Vagina (tissue), 2 donors: ENCODE measurements at places on chromosomes 5 and 9. TPM values are rescaled to one million over a fixed set of nuclear protein-coding genes. Genes with fewer than 3 reads are reported as not detected.
A peak's percentile ranks its signal among the peaks of the same experiment; 100 is the strongest.

GRCh38 chr9:131747352-131747751, 7.5 kb upstream of the RAPGEF1 start:
- no peak for DNase-seq
- no peaks in the 10 kb centered on the region for H3K36me3 ChIP-seq
- no peaks in the 10 kb centered on the region for H3K27me3 ChIP-seq
- H3K4me1 ChIP-seq, result no peaks in the 10 kb centered on the region

DNA sequence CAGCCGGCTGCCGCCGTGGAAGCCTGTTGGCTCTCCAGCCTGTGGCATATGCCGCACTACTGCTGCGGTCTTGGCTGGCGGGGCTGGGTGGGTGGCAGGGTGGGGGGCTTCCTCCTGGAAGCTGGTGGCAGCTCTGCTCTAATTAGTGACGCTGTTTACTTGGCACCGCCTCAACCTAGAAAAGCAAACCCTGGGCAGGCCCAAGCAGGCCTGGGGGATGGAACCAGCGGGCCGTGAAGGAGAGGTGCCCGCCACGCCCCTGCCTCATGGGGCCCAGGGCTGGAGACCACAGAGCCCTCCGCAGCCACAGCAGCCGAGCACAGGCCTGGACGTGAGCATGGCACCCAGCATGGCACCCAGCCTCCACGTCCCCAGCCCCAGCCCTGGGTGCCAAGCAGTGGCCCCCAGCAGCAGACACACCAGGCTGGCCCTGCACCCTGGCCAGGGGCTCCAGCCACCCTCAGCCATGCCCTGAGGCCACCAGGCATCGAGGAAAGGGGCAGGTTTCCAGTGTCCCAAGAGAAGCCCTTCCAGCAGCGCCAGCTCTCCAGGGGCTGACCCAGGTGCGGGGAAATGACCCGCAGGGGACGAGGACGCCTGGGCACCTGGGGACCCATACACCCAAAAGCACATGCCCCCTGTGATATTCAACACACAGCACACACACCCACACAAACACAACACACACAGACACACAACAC, 5.4 kb upstream of the CCDC187 start:
- no peaks in the 10 kb centered on the region for H3K36me3 ChIP-seq
- no peaks in the 10 kb centered on the region for H3K4me1 ChIP-seq
- no peak for DNase-seq
- no peak overlapping the region for H3K27ac ChIP-seq

The C9 gene
- total RNA-seq, result not detected

DNA sequence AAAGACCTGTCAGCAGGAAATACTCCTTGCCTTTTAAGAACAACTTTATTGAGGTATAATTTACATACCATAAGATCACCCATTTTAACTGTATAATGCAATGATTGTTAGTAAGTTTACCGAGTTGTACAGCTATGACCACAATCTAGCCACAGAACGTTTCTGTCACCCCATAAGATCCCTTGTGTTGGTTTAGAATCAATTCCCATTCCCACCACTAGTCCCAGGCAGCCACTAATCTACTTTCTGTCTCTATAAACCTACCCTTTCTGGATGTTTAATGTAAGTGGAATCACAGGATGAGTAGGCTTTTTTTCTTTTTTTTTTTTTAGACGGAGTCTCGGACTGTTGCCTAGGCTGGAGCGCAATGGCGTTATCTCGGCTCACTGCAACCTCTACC, 4.4 kb downstream of the GPR107 start:
- no peak overlapping the region for H3K27ac ChIP-seq
- H3K27me3 ChIP-seq, result no peaks in the 10 kb centered on the region
- no peak overlapping the region for H3K4me3 ChIP-seq

The PCDHB3 gene
- 2.0 TPM for total RNA-seq

The SLC28A3 gene
- total RNA-seq, result 10.3 TPM

The TICAM2 gene
- total RNA-seq, result 0.98 TPM

The SLC34A3 gene
- not detected for total RNA-seq

DNA sequence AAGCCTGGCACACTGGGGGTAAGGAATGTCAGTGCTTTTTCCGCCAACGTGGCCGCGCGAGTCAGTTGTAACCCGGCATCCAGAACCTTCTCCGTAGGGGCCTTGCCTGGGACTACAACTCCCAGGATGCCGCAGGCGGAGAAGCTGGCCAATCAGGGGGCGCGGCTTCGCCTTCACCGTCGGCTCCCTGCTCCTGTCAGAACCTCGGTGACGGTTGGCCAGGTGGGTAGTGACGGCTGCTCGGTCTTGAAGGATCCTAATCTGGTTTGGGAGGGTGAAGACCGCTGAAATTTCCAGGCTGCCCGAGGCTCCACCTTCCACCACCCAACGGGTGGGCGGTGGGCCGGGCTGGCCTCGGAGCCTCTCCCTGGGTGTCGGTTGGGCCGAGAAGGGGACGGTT, at the start of gene C5orf58:
TSS of gene C5orf58 (plus strand) at position 200 of the 400 bp plus-strand sequence. CDS start 1,992 bp downstream, outside the sequence.
- no peaks in the 10 kb centered on the region for H3K27me3 ChIP-seq
- H3K27ac ChIP-seq, result no peak within 1 kb of the TSS
- no peaks in the 10 kb centered on the region for H3K36me3 ChIP-seq
- H3K4me3 ChIP-seq, result no peak within 1 kb of the TSS

- no peak for DNase-seq
- H3K36me3 ChIP-seq, result no peaks in the 10 kb centered on the region
- H3K4me1 ChIP-seq, result no peaks in the 10 kb centered on the region
- no peaks in the 10 kb centered on the region for H3K27me3 ChIP-seq
Observed at GRCh38 chr5:42828671-42829070, 17.0 kb upstream of the SELENOP start.

DNA sequence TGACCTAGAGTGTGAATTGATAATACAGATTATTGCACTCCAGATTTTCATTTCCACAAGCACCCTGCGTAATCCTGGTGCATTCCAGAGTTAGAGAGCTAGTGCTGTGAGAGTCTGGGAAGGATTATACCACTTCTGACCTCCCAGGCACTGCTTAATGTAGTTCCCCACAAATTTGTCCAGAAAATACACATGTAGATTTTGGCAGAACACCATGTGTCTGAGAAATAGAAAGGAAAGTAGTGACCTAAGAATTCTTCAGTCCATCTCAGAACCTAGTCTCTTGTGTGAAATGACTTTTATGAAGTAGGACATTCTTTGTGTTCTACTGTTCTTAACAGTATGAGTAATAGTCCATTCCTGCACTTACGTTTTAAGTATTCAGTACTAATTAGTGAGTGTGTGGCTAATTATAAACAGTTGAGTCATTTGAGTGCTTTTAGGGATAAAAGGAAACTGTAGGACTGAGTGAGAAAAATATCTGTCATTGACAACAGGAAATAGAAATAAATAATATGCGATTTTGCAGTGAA, 27.8 kb upstream of the PTPDC1 start:
- peaks cover 9% of the 10 kb centered on the region for H3K4me1 ChIP-seq
- no peaks in the 10 kb centered on the region for H3K36me3 ChIP-seq
- H3K27ac ChIP-seq, result no peak overlapping the region
- DNase-seq, result no peak
- H3K4me3 ChIP-seq, result no peak overlapping the region
- no peaks in the 10 kb centered on the region for H3K27me3 ChIP-seq

The BTNL8 gene
- not detected for total RNA-seq

DNA sequence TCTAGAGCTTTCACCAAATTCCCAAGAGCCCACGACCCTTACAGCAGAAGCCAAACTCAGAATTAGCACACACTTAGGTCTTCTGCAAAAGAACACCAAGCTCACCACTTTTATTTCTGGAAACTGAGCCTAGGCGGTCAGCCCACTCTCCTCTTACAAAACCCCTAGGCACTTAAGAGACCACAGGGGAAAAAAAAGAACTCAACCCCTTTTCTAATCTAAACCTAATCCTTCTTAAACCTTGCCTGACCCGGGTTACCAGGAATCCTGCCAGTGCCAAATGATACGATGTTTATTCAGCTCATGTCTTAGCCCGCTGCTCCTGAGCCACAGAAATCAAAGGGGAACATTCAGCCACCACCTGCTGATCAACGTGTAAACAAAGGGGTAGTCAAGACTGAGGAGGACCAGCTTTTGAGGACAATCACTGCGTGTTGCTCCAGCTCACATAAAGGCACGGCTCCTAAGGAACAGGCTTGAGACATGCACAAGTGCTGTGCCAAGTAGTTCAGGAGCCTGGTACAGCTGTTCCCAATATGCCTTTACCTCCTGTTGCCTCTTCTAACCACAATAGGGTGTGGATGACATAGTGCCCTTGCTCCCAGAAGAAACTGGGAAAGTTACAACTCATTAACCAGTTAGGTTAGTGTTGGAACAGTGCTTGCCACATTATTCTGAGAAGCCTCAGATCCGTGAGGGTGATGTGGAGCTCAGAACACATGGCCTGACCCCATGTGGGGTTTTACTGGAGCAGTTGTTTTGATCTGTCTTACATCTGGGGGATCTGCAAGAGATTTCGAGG, 49.3 kb downstream of the ZFAND5 start:
- H3K4me1 ChIP-seq, result peaks cover 34% of the 10 kb centered on the region
- peak overlapping the region; percentile 87 for H3K27ac ChIP-seq
- peak overlapping the region; percentile 1 for H3K4me3 ChIP-seq

DNA sequence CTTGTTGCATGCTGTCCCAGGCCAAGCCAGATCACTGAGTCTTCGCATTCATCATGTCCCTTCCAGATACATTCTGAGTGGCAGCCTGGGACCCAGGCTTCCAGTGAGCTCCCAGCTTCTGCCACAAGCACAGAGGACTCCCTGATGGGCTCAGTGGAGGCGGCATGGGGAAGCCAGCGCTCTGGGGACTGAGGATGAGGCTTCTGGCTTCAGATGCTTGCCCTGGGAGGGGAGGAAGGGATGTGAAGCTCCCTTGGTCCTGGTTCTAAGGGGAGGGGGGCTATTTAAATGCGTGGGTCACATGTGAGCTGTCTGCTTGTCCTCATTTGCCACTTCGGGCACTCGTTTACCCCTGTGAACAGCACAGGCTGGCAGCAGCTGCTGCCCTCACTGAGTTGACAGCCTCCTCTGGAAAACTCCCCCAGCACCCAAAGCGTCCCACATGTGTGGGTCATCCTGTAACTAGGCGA, 174.0 kb downstream of the NR3C1 start:
- no peak for DNase-seq
- H3K4me1 ChIP-seq, result peaks cover 9% of the 10 kb centered on the region
- peaks cover 2% of the 10 kb centered on the region for H3K36me3 ChIP-seq
- no peak overlapping the region for H3K4me3 ChIP-seq
- H3K27ac ChIP-seq, result peak overlapping the region; percentile 8

DNA sequence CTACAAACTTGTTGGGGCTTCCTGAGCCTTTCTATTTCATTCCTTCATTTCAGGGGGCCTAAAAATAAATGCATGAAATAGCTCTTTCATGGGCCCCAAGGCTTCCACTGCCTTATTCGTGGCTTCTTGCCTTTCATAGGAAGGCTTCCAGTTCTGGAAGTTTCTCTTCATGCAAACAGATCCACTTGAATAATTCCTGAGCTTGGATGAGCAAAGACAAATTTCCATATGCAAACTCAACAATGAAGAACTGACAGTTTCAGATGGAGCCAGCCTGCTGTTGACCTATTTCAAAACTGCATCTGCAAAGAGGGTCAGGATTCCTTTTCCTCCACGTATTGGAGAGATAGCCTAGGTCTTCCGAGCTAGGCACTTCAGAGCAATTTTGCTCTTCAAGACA, 142.1 kb downstream of the MLLT3 start:
- H3K27me3 ChIP-seq, result no peaks in the 10 kb centered on the region
- H3K27ac ChIP-seq, result no peak overlapping the region
- H3K4me1 ChIP-seq, result peaks cover 29% of the 10 kb centered on the region
- no peak for DNase-seq

The BAAT gene
- not detected for total RNA-seq

- no peak for DNase-seq
- no peaks in the 10 kb centered on the region for H3K27me3 ChIP-seq
- no peak overlapping the region for H3K4me3 ChIP-seq
- peaks cover 8% of the 10 kb centered on the region for H3K4me1 ChIP-seq
Observed at GRCh38 chr5:179916523-179916922, 8.8 kb upstream of the TBC1D9B start.

GRCh38 chr9:112080831-112081542, 94.1 kb downstream of the SUSD1 start:
- H3K27ac ChIP-seq, result no peak overlapping the region
- no peak for DNase-seq
- no peaks in the 10 kb centered on the region for H3K4me1 ChIP-seq

GRCh38 chr5:151056379-151057325, 24.2 kb downstream of the TNIP1 start:
- no peak overlapping the region for H3K4me3 ChIP-seq
- DNase-seq, result no peak
- no peaks in the 10 kb centered on the region for H3K27me3 ChIP-seq

- no peaks in the 10 kb centered on the region for H3K36me3 ChIP-seq
- no peaks in the 10 kb centered on the region for H3K27me3 ChIP-seq
- DNase-seq, result no peak
Observed at GRCh38 chr5:97192580-97193354, 9.7 kb upstream of the RIOK2 start.

DNA sequence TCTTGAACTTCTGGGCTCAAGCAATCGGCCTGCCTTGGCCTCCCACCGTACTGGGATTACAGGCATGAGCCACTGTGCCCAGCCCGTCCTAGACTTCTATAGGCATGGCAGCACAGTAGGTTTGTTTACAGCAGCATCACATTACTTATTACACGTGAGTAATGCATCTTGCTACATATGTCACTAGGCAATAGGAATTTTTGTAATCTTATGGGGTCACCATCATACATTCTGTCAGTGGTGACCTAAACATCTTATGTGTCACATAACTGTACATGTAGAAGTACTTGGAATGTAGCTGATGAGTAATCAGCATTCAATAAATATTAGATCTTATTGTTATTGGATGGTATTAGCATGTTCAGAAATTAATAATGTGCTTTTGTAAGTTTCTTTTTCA, 22.9 kb upstream of the ABCA1 start:
- DNase-seq, result no peak
- H3K36me3 ChIP-seq, result no peaks in the 10 kb centered on the region
- H3K4me1 ChIP-seq, result no peaks in the 10 kb centered on the region

GRCh38 chr5:112419986-112420864, 1.1 kb upstream of the EPB41L4A start:
- peaks cover 5% of the 10 kb centered on the region for H3K4me1 ChIP-seq
- no peaks in the 10 kb centered on the region for H3K27me3 ChIP-seq
- H3K27ac ChIP-seq, result peak overlapping the region; percentile 88
- no peaks in the 10 kb centered on the region for H3K36me3 ChIP-seq
- peak overlapping the region; percentile 82 for H3K4me3 ChIP-seq

GRCh38 chr5:137398154-137398553, 101.0 kb downstream of the SPOCK1 start:
- no peaks in the 10 kb centered on the region for H3K27me3 ChIP-seq
- no peaks in the 10 kb centered on the region for H3K36me3 ChIP-seq

The PCDHB9 gene
- total RNA-seq, result 3.7 TPM

The CDKN2A gene
- 25.8 TPM for total RNA-seq

The RCL1 gene
- 24.8 TPM for total RNA-seq

The HSPB3 gene
- total RNA-seq, result not detected

The TLE1 gene
- 75.1 TPM for total RNA-seq
